ENCODE measurements at places on chromosomes 12 and 14.

GRCh38 chr12:61939977-61940376, 320.2 kb upstream of the USP15 start:
- H3K4me1 ChIP-seq: no peaks in the 10 kb centered on the region
- no peaks in the 10 kb centered on the region for H3K36me3 ChIP-seq
- DNase-seq: no peak
- no peaks in the 10 kb centered on the region for H3K27me3 ChIP-seq
- H3K4me3 ChIP-seq: no peak overlapping the region
- no peak overlapping the region for H3K27ac ChIP-seq

GRCh38 chr12:6205761-6206160, 5.6 kb downstream of the CD9 start:
- H3K4me1 ChIP-seq: peaks cover 3% of the 10 kb centered on the region
- H3K4me3 ChIP-seq: no peak overlapping the region
- H3K36me3 ChIP-seq: no peaks in the 10 kb centered on the region
- H3K27me3 ChIP-seq: peaks cover 30% of the 10 kb centered on the region
- no peak overlapping the region for H3K27ac ChIP-seq
- no peak for DNase-seq

- H3K27ac ChIP-seq: no peak overlapping the region
- DNase-seq: no peak
- no peaks in the 10 kb centered on the region for H3K36me3 ChIP-seq
Observed at GRCh38 chr12:104788840-104789271, 169.2 kb downstream of the SLC41A2 start.

DNA sequence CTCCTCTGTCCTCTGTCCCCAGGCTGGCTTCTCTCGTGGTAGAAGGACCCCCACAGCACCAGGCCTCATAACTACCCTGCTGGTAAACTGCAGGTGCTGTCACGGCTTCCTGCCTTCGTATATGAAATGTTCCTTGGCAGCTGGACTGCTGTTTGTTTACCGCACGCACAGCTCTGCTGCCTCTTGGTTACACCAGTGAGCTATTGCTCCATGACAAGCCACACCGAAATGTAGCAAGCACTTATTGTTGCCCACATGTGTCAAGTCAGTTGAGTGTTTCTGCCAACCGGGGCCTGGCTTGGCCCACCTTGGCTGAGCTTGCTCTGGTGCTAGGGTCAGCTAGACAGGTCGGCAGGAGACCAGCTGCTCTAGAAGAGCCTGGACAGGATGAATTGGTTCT, 21.7 kb upstream of the TCL1B start:
- H3K27me3 ChIP-seq: peaks cover 9% of the 10 kb centered on the region
- H3K27ac ChIP-seq: no peak overlapping the region
- H3K4me3 ChIP-seq: no peak overlapping the region
- no peaks in the 10 kb centered on the region for H3K36me3 ChIP-seq
- peaks cover 4% of the 10 kb centered on the region for H3K4me1 ChIP-seq
- no peak for DNase-seq

- H3K36me3 ChIP-seq: no peaks in the 10 kb centered on the region
- H3K4me3 ChIP-seq: no peak overlapping the region
- peaks cover 30% of the 10 kb centered on the region for H3K4me1 ChIP-seq
- no peaks in the 10 kb centered on the region for H3K27me3 ChIP-seq
- DNase-seq: peak; percentile 80
- H3K27ac ChIP-seq: peak overlapping the region; percentile 12
Observed at GRCh38 chr12:98399532-98399931, 115.9 kb upstream of the TMPO start.

DNA sequence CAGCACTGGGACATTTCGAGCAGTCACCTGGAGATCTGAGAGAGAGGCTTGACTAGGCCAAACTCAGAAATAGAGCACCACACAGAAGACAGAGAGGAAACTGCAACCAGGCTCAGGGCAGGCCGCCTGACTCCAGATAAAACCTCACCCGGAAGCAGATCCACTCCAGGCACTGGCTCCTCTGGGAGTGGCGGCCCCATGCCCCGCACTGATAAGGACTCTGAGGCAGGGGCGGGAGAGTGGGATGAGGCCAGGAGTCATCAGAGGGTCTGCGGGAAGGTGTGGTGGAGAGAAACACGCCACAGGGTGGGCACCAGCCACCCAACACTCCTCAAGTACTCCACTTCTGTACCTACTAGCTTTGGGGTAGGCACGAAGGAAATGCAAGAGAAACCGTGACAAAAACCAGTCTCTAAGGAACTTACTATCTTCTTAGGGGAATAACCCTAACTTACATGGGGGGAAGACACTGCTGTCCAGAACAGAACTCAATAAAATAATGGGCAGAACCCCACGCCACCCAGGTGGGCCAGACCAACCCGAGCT, 71.3 kb downstream of the CHGA start:
- DNase-seq: no peak
- no peaks in the 10 kb centered on the region for H3K27me3 ChIP-seq

DNA sequence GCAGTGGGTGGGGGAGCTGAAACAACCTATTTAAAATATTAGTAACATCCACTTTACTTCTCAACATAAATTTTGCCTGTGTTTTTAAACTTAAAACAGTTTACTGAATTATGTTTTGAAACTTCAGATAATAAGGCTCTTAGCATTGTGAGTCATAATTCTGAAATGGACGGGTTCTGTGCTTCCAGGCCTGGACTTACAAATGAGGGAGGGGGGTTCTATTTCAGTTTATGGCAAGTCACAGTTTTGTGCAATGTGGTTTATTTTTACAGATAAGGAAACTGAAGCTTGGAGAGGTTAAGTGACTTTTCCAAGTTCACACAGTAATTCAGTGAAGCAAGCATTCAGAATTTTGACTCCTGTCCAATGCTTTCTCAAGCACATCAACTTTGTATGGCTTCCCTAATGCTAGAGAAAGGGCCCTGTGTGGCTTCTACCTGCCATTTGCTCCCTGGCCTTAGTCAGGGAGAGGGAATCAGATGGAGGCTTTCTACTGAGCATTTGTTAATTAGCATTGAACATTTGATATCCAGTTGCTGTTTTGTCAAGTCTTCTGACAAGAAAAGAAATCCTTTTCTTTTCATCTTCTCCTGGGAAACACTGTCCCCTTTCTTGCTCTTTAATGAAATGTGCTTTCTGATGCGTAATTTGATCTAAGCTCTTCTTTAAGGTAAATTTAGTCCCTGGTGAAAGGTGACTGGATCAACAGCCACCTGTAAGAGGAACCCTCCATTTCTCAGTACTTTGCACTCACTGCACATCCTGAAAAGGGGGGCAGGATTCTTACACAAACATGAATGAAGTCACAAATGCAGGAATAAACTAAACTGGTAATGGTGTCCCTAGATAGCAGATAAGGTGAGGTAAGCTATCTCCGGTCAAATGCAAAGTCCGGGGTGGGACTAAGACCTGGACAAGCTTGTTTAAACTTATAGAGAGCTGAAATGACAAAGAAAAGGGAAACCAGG, 2.5 kb upstream of the SALL2 start:
- no peaks in the 10 kb centered on the region for H3K36me3 ChIP-seq
- no peak for DNase-seq
- no peak overlapping the region for H3K27ac ChIP-seq
- no peak overlapping the region for H3K4me3 ChIP-seq
- no peaks in the 10 kb centered on the region for H3K27me3 ChIP-seq
- H3K4me1 ChIP-seq: peaks cover 16% of the 10 kb centered on the region

DNA sequence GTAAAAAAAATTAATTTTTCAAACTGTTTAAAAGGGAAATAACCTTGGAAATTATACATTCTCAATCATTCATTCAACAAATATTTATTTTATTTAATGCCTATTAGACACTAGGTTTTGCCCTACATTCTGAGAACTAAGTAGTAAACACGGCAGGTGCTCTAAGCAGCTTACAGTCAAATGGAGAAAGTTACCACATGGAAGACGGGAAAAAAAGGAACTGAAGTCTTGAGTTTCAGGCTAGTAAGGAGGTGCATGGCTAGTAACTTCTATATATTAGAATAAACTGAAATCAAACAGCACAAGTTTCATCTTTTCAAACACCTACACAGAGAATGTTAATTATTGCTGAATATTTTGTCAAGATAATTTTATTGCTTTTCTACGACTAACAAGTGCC, 52.9 kb downstream of the C12orf42 start:
- no peaks in the 10 kb centered on the region for H3K27me3 ChIP-seq
- peaks cover 18% of the 10 kb centered on the region for H3K4me1 ChIP-seq
- no peaks in the 10 kb centered on the region for H3K36me3 ChIP-seq
- H3K27ac ChIP-seq: no peak overlapping the region

DNA sequence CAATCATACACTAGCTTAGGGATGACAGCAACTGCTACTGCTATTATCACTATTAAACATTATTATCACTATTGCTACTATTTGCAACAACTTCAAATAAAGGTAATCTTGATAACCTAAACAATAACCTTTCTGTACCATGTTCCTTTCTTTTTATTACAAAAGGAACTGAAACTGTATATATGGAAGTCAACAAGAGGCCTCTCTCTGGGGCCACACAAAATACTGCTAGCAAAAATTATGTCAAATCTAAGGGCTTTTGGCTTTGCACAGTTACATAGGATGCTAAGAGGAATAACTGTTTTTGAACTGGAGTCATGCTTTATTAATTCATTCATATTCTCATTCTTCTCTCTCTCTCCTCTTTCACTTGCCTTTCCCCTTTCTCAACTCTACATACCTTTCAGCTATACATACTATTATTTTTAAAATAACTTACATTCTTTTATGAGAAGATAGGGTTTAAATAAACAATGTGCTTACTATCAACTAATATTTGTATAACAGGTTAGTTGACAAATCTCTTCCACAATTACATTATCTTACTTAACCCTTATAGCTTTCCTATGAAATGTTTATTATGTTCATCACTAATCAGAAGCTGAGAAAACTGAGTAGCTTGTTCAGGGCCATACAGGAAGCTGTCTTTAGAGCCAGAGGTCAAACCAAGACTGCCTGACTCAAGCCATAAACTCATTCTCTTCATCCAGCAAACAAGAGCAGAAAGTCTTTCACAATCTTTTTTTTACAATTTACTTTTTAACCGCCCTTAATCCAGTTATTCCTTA, 25.7 kb downstream of the SPTSSA start:
- H3K27me3 ChIP-seq: no peaks in the 10 kb centered on the region
- no peak overlapping the region for H3K27ac ChIP-seq
- no peaks in the 10 kb centered on the region for H3K4me1 ChIP-seq
- H3K4me3 ChIP-seq: no peak overlapping the region

DNA sequence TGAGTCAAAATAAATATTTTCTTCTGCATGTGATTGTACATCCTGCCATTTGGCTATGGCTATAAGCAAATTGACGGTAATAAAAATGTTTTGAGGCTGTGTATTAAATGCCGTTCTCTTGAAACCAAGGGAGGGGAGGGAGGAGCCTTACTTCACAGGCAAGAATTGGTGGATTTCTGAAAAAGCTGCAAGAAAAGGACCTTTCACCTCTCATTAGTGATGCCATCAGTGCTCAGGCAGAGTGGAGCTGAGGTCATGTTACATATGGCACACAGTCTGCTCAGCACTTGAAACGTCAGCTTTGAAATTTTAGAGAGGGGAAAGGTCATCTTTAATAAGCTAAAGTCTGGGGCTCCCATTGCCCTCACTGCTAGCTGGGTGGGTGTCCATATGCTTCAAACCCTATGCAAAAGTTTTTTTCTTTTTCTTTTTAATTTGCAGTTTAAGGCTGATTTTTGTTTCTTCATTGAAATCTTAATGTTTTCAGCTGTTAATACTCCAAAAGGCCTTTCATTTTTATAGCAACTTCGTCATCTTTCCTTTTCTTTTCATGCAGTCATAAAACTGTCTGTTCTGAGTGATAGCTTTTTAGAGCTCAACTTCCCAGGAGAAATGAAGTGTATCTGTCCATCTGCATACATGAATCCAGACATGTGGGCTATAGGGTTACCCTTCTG, 9.8 kb upstream of the SIX1 start:
- H3K4me1 ChIP-seq: peaks cover 20% of the 10 kb centered on the region
- DNase-seq: no peak
- no peaks in the 10 kb centered on the region for H3K36me3 ChIP-seq
- peaks cover 75% of the 10 kb centered on the region for H3K27me3 ChIP-seq

DNA sequence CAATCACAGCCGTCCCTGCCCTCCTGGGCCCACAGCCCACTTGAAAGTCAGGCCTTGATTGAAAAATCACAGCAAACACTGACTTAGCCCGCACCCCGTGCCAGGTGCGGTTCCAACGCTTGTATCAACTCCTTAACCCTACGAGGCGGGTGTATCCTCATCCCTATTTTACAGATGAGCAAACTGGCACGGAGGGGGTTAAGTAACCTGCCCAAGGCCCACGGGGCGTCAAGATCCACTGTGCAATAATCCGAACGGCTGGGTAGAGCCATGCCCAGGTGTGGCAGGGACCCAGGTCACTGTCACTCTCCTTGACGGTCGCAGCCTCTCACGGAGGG, 583 bp downstream of the DNAH10 start:
- peaks cover 10% of the 10 kb centered on the region for H3K4me1 ChIP-seq
- no peak for DNase-seq
- H3K4me3 ChIP-seq: peak overlapping the region; percentile 66

DNA sequence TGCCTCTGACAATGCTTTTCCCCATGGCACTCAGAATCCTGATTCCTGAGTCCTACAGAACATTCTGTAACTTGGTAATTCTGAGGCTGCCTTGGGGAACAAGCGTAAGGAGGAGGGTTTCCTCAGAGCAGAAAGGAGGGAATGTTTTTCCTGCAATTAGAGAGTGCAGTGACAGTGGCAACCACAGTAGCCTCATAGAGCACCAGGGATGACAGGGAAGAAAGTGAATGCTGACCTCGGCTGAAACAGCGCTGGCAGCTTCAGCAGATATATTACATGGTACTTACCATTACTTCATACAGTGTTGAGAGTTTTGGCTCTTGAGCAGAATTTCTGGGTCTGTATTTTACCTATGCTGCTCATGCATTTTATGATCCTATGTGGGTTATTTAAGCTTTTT, 757.1 kb downstream of the NRXN3 start:
- no peaks in the 10 kb centered on the region for H3K36me3 ChIP-seq
- H3K27me3 ChIP-seq: peaks cover 9% of the 10 kb centered on the region
- H3K4me1 ChIP-seq: no peaks in the 10 kb centered on the region
- H3K27ac ChIP-seq: no peak overlapping the region
- H3K4me3 ChIP-seq: no peak overlapping the region
- no peak for DNase-seq

GRCh38 chr14:78181270-78181669, 11.1 kb downstream of the NRXN3 start:
- H3K4me3 ChIP-seq: no peak overlapping the region
- DNase-seq: no peak
- H3K27ac ChIP-seq: no peak overlapping the region
- H3K36me3 ChIP-seq: no peaks in the 10 kb centered on the region
- H3K27me3 ChIP-seq: peaks cover 13% of the 10 kb centered on the region
- no peaks in the 10 kb centered on the region for H3K4me1 ChIP-seq

GRCh38 chr14:93669632-93670031, 118.7 kb downstream of the PRIMA1 start:
- no peak overlapping the region for H3K27ac ChIP-seq
- no peak for DNase-seq
- peaks cover 13% of the 10 kb centered on the region for H3K27me3 ChIP-seq
- H3K4me3 ChIP-seq: no peak overlapping the region
